ENCODE measurements at places on chromosomes 7 and 10. TPM values are rescaled to one million over a fixed set of nuclear protein-coding genes. Genes with fewer than 3 reads are reported as not detected.

GRCh38 chr7:147658392-147658967 lies 932.1 kb upstream of the C7orf33 start:
- DNase-seq = no peak

- no peak for DNase-seq
These were observed 57.2 kb downstream of the DDC start for GRCh38 chr7:50507898-50508470.

GRCh38 chr7:102289057-102289456 lies 2.4 kb downstream of the SH2B2 start:
- DNase-seq = no peak

DNA sequence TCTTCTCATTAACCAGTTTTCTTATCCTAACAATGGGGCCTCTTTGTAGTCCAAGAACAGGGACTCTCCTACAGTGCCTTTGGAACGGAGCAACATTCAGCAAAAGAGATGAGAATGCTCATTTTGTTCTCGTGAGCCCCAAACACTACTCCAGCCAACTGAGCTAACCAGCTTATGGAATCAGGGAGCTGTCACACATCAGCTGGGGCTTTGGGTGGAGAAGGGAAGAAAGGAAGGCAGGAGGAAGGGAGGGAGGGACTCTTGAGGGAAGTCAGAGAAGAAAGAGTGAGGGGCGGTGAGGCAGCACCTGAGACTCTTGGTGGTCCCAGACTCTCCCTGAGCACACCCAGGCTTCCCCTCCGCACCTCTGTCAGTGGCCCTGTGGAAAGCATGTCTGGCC lies 123.1 kb downstream of the CLEC2L start:
- no peak for DNase-seq

DNA sequence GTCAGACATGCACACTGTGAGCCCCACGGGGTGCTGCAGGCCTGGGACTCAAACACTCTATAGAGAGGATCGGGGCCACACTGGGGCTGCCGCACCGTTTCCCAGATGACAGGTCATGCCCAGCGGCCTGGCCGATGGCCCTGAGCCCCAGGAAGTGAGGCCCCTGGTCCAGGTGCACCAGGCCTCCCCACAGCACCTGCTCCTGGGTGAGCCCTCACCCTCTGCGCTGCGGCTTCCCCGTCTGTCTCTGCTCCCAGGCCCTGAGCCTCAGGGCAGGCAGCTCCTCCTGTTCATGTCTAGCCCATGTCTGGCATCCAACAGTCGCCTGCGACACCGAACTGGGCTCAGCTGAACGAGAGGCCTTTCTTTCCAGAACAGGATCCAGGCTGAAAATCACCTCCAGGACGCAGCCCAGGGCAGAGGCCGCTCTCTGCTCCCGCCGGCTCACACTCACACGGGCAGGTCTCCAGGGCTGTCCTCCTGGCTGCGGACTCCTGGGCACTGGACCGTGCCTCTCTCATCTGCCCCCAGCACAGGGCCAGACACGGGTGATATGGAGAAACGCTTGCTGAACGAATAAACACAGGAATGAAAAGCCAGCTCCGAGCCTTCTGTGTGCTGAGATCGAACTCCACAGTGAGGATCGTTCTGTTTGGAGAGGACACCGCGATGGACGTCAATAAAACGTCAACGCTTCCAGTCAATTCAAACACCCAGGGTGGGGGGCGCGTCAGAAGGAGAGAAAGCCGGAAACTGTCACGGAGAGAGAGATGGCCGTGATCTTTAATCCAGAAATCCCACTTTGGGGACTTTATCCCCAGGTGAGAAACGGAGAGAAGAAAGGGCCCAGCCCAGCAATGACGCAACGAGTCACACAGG lies 202.4 kb downstream of the ELFN1 start:
- DNase-seq = no peak

SVOPL gene
- not detected for polyA plus RNA-seq

NEBL gene
- polyA plus RNA-seq = 0.92 TPM

ANKIB1 gene
- polyA plus RNA-seq = 22.6 TPM

TWIST1 gene
- 5.6 TPM for polyA plus RNA-seq

All from hindlimb muscle (tissue), 1 donor.